ENCODE measurements at places on chromosomes 13 and 19.

- no peak for DNase-seq
Observed at GRCh38 chr19:9644472-9644871, 23.4 kb upstream of the ZNF561 start.

GRCh38 chr19:1445932-1446712, 3.8 kb upstream of the APC2 start:
- peak; percentile 41 for DNase-seq

DNA sequence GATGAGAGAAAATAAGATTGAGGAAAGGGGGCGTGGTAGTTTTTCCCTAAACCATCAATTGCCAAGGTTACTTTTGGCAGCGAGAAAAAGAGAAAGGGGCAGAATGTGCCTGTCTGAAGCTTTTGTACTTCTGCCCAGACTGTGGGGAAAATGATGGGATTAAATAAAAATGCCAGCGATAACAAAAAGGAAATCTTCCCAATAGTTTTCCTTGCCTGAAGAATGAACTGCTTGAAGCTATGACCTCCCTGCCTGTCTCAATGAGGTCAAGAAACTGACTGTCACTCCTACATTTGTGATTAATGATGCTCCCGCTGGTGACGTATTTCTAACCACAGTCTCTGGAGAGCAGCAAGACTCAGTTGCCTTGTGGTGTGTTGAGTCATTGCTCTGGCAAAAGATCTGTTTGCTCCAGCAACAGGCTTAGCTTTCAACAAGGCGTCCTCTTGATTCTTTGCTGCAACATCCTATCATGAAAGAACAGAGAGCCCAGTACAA, 1051.5 kb downstream of the DIAPH3 start:
- DNase-seq = peak; percentile 23

DNA sequence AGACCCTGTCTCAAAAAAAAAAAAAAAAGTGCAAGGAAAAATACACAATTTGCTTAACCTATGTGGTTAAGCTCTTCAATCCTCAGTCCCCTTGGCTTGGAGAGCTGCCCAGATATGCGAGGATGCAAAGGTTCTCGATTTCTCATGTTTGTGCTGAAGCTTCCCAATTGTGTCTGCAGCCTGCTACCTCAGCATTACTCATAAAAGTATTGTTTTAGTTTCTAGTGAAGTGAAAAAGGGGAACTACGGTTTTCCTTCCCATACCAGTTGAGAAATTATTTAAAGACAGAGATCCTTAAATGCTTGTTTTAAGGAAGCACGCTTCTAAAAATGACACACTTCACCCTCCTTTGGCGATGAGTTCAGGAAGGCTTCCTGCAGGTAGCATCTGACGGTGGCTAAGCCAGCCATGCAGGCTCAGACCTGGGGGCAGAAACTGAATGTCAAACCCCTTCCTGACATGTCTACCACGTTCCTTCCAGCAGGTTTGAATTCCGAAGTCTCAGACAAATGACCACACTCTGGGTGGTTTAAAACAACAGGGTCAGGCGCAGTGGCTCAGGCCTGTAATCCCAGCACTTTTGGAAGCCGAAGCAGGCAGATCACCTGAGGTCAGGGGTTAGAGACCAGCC, 47.9 kb downstream of the RUBCNL start:
- DNase-seq = no peak

GRCh38 chr13:75079226-75079625, 402.7 kb downstream of the TBC1D4 start:
- no peak for DNase-seq

DNA sequence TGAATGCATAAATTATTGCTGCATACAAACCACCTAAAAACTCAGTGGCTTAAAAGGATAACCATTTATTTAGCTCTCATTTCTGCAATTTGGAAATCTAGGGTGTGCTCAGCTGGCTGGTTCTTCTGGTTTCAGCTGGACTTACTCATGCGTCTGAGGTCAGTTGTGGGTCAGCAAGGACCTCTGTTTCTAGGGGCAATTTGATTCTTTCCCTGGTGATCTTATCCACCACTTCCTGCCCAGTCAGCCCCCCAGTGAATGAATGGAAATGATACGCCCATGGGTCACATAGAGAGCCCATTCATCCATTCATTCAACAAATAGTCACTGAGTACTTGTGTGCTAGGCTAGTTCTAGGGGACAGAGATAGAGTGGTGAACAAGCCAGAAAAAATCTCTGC, 9.9 kb downstream of the FXYD5 start:
- DNase-seq = no peak

DNA sequence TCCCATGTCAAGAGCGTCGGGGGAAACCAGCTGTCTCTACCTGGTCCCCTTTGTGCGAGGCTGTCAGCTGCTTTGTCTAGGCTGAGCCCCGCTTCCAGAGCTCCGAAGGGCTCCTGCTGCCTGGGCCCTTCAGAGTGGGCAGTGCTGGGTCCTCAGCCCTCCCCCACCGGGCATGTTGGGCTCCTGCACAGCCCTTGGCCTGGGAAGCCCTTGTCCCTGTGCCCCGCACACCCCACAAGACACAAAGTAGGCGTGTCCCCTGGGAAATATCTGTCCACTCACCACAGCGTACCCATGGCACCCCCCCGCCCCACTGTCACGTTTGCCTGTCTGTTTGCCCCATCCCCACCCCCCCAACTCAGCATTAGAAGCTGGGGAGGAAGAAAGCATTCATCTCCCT, 39.6 kb upstream of the RANBP3 start:
- no peak for DNase-seq

- DNase-seq = no peak
Observed at GRCh38 chr13:98274921-98275487, 97.9 kb upstream of the RNF113B start.

GRCh38 chr13:75194717-75195462, 287.1 kb downstream of the TBC1D4 start:
- no peak for DNase-seq

DNA sequence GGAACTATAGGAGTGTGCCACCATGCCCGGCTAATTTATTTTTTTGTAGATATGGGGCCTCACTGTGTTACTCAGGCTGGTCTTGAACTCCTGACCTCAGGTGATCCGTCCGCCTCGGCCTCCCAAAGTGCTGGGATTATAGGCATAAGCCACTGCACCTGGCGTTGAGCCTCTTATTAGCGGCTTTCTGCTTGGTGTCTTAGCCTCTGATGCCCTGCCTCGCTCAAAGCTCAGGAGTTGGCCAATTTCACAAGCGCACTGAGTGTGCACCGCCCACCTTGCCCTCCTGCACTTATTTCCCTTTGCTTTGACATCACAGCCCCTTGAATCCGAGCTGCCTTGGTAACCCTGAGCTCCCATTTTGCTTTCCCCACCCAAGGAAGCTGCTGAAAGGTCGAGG, 10.1 kb downstream of the YIPF2 start:
- no peak for DNase-seq

All from caudate nucleus (tissue), 63 donors.